Dermis blood vessel endothelial cell (primary cell): ENCODE measurements at places on chromosomes 2 and 18.

GRCh38 chr2:96073170-96073775 is 38.6 kb upstream of the GPAT2 start:
- DNase-seq, result no peak

DNA sequence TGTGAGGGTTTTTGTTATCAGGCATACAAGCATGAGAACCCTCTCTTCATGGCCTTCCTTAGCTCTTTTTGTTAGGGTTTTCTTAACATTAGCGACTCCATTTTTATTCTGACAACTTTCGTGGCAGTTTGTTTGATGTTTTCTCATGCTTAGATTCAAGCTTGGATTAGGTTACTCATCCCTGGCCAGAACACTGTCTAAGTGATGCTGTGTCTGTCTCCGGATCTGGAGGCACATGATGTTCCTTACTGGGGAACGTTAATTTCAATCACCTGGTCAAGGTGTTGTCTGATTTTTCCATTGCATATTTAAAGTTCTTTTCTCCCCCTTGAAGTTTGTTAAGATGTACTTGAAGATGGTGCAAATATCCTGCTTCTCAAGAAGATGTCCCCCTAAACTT is 40.7 kb downstream of the DYSF start:
- DNase-seq, result no peak

DNA sequence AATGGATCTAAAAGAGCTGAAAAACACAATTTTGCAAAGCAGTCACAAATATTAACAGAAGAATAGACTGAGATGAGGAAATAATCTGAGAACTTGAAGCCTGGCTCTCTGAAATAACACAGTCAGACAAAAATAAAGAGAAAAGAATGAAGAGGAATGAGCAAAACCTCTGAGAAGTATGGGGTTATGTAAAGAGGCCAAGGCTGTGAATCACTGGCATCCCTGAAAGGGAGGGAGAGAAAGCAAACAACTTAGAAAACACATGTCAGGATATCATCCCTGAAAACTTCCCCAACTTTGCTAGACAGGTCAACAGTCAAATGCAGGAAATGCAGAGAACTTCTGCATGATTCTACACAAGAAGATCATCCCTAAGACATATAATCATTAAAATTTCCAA is 73.5 kb upstream of the LHCGR start:
- DNase-seq, result no peak

DNA sequence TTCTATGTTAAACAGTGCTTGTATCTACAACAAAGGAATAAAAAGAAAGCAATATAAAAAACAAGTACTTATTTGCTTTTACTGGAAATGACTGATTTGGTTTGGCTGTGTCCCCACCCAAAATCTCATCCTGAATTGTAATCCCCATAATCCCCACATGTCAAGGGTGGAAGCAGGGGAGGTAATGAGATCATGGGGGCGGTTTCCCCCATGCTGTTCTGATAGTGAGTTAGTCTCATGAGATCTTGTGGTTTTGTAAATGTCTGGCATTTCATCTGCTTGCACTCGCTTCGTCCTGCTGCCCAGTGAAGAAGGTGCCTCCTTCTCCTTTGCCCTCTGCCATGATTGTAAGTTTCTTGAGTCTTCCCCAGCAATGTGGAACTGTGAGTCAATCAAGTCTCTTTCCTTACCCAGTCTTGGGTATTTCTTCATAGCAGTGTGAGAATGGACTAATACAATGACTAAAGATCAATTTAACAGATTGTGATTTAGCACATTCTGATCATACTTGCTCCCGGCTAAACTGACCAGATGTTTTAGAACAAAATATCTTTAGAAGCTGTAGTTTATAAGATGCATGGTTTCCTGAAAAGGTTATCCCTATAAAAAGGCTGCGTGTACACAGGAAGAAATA is 19.9 kb downstream of the PTH2R start:
- no peak for DNase-seq

DNA sequence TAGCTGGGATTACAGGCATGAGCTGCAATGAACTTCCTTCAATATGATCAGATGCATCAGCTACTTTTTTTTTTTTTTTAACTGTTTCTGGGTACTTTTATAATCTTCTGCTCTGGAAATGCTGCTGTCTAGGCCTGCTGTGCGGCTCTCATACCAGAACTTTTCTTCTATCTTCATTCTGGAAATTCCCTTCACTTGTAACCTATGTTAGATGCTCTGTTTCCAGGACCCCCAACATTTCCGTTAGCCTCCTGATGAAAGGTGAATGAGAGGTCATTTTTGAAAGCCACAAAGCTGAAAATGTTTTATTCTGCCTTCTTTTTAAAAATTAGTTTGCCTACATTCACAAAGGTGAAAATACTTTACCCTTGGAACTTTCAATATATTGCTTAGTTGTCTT is 8.6 kb downstream of the AGFG1 start:
- no peak for DNase-seq

DNA sequence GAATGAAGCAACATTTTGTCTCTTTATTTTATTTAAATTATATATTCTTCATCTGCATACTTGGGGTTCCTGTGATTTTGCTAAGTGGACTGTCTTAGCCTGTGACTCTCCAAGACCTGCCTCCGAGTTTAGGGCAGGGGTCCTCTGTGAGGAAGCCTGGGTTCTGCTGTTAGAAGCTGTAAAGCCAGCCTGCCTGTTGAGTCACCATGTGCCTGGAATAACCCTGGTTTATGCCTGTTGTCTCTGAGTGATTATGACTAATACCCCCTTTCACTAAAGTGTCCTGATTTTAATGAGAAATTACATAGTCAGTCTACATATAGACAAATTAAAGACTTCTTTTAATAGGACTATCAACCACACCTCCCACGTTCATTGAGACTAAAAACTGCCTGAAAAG is 369.1 kb downstream of the ZNF521 start:
- no peak for DNase-seq

GRCh38 chr2:763766-764525 is 86.7 kb upstream of the TMEM18 start:
- DNase-seq, result no peak

DNA sequence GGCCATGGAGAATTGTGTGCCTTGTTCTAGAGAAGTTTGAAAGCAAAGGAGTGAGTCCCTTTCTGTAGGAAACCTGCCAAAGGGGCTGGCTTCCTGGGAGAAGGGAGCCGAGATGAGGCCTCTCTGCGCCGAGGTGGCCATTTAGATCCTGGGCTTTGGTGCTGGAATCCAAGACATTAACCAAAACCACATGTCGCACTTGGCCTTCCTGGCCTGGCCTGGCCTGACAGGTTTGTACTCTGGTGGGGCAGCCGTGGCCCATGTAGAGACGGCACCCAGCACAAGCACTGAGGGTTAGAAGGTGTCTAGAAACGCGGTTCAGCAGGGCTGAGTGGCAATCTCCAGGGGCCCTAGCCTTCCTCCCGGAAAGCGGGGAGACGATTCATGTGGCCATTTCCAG is 7.1 kb downstream of the CNNM3 start:
- no peak for DNase-seq

DNA sequence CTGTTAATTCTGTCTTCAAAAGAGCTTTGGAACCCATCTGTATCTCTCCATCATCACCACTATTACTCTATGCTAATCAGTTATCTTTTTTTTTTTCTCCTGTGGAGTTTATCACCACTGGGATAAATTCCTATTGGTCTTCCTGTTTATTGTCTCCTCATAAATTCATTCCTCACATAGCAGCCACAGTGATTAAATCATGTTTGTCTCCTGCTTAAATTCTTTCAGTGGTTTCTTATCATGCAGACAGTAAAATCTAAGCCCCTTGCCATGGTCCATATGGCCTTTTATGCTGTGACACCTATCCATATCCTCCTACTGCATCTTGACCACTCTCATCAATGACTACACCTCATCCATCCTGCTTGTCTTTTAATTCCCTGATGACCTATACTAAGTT is 239.8 kb upstream of the ZEB2 start:
- DNase-seq, result no peak

DNA sequence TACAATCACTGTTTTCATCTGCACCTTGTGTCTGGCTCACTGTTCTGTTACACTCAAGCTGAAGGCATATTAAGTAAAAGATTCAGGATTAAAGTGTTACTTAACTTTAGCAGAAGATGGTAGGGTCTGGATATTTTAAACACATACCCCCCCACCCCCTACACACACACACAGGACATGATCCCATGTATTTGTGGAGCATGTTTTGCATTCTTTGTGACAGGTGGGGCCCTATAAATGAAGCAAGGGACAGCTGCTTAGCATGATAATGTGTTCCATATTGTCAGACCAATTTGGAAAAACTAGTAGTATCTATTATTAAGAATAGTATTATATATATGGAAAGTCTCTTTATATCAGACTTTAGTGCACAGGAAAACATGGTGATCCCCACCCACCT is 335.2 kb upstream of the TNP1 start:
- no peak for DNase-seq

- DNase-seq, result no peak
Observed at GRCh38 chr2:88690591-88691338, 708 bp upstream of the RPIA start.

DNA sequence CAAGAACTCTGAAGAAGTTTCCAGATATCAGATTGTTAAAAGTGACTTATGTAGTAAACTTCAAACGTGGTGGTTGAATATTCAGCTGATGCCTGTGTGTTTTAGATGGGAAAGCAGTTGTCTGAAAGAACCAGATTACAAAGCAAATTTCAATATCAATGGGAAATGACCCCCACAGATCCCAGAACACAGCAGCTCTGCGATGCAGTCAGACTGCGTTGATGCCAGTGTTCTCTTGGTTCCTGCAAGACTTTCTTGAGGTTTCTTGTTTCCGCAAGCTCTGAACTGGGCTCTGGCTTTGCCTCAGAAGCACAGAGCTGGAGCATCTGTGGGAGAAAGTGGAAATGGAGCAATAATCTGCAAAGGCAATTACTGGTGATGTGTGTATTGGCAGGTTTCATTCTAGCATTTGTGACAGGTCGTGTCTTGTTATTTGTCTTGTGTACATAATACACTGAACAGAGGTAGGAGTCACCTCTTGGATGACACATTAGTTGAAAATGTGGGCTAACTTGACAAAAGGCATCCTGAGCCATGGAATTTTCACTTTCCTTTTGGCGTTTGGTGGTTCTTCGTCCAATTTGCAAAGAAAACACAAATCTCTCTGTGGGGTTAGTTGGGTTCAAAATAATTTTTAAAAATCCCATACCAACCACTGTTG is 10.8 kb upstream of the LYPD6B start:
- DNase-seq, result no peak

GRCh38 chr2:9765611-9766531 is 77.4 kb upstream of the TAF1B start:
- DNase-seq, result no peak

GRCh38 chr2:164850235-164850634 is 8.6 kb upstream of the COBLL1 start:
- no peak for DNase-seq

DNA sequence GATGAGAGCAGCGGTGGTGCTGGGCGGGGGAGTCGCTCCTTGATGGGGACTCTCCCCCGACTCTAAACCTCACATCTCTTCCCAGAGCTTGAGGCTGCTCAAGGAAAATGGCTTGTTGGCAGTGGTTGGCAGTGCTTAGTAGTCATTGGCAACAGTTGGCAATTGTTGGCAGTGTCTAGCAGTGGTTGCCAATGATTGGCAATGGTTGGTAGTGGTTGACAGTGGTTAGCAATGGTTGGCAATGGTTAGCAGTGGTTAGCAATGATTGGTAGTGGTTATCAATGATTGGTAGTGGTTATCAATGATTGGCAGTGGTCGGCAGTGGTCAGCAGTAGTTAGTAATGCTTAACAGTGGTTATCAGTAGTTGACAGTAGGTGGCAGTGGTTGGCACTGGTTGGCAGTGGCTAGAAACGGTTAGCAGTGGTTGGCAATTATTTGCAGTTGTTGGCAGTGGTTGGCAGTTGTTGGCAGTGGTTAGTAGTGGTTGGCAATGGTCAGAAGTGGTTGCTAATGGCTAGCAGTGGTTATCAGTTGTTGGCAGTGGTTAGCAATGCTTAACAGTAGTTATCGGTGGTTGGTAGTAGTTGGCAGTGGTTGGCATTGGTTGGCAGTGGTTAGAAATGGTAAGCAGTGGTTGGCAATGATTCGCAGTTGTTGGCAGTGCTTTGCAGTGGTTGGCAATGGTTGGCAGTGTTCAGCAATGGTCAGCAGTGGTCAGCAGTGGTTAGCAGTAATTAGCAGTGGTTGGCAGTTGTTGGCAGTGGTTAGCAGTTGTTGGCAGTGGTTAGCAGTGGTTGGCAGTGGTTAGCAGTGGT is 85.4 kb upstream of the OTOS start:
- peak; percentile 24 for DNase-seq

- no peak for DNase-seq
Observed at GRCh38 chr2:176892676-176893226, 319.8 kb upstream of the HNRNPA3 start.

DNA sequence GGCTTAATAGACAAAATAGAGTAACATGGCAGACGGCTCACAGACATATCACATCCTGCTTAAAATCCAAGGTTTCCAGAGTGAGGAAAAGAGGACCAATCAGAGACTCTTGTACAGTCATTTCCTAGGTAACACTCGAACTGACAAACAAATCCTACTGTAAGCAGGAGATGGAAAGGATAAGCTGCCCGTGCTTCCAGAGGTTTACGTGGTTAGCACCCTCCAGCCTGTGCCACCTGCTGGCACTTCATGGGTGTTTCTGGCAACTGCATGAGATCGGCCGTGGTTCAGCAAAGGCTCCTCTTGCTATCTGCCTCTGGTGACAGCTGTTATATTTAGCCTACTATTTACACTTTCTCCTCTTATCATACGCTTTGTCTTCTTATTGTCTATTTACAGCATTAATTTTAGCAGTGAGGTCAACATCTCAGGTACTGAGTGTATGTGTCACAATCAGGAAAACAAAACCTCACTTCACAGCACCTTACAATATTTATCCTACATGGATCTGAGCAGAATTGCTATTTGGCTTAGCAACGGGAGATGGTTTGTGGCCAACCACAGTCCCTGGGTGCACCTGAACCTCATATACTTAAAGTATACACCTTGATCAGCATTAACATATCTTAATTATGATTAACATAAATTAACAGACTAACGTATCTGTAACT is 226.9 kb downstream of the TMEM163 start:
- DNase-seq, result peak; percentile 36

- DNase-seq, result no peak
Observed at GRCh38 chr2:104402825-104403224, 451.1 kb upstream of the POU3F3 start.

DNA sequence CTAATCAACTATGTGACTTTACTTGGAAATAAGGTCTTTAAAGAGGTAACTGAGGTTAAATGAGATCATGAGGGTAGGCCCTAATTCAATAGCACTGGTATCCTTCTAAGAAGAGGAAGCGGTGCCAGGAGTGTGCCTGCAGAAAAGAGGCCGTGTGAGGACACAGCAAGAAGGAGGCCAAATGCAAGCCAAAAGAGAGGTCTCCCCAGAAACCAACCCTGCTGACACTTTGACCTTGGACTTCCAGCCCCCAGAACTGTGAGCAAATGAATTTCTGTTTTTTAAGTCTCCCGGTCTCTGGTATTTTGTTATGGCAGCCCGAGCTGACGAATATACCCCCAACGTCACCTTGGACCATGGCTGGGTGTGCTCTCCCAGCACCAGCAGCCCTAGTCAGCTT is 257.5 kb upstream of the NCKAP5 start:
- no peak for DNase-seq

GRCh38 chr2:158529379-158530259 is 72.9 kb downstream of the PKP4 start:
- DNase-seq, result no peak
